Fibroblast of the aortic adventitia (primary cell): ENCODE measurements at places on chromosomes 6 and 20. TPM values are rescaled to one million over a fixed set of nuclear protein-coding genes. Genes with fewer than 3 reads are reported as not detected.

- no peak for DNase-seq
Observed at GRCh38 chr20:4775322-4776078, 53.8 kb downstream of the PRND start.

DNA sequence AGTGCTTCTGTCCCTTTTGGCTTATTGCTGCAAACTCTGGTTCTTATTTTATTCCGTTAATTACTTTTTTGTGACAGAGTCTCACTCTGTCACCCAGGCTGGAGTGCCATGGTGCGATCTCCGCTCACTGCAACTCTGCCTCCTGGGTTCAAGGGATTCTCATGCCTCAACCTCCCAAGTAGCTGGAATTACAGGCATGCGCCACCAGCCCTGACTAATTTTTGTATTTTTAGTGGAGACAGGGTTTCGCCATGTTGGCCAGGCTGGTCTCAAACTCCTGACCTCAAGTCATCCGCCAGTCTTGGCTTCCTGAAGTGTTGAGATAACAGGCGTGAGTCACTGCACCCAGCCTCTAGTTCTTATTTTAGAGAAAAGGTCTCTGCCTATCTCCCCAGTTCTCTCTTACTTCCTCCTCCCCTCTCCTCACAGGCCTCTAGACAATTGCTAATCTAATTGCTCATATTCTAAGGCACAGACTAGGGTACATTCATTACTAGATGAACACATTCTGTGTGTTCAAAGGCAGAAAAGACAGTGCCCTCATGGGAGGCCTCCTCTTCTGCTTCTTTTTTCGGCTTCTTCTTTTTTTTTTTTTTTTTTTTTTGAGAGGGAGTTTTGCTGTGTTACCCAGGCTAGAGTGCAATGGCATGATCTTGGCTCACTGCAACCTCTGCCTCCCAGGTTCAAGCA is 27.0 kb downstream of the EDEM2 start:
- peak; percentile 94 for DNase-seq

DNA sequence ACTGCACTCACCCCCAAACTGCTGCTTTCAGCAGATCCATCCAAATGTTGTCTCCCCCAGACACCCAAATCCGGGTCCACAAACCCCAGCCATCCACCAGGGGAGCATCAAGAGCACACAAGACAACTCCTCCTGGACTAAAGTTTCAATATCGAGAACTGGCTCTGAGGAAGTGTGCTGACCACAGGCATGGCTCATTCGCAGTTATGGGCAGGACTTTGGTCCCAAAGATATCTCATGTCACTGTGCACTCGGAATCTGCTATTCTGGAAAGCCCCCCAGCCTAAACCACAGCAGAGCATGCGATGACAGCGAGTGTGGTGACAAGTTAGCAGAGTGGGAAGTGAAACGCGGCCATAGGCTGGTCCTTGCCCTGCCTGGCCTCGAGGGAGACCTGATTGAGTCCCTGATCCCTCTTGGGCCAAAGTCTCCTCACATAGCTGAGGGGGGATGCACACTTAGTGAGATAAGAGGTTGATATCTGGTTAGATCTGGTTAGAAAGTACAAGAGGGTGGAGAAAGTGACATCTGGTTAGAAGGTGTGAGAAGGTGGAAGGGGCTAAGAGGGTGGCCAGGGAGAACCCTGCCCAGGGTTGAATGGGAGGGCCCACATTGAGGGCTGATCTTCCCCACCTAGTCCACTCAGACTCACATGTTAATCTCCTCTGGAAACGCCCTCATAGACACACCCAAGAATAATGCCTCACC is 149.7 kb downstream of the MRPL14 start:
- DNase-seq, result no peak

DNA sequence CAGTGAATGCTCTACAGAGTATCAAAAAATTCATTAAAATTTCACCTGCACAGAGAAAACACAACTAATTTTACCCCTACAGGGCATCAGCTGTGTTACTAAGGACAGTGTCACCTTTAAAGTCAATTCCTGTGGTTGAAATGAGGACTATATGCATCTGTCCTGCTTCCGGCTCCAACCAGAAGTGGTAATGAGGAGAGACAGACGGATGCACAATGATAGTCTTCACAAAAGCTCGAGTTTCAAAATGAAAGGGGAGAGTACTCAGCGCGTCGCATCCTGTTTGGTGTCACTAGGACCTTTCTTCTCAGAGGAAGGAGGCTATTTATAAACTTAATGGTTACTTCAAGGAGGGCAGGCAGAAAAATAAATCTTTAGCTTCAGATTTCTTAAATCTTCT is 86.5 kb downstream of the LYRM4 start:
- DNase-seq, result no peak

GRCh38 chr6:111605100-111605751 is 452 bp downstream of the TRAF3IP2 start:
- peak; percentile 98 for DNase-seq

GRCh38 chr20:51710361-51710894 is 57.8 kb downstream of the ATP9A start:
- no peak for DNase-seq

The BACH2 gene
- 0.27 and 0.65 TPM in 2 replicates for total RNA-seq

The PTGIS gene
- total RNA-seq, result 279 and 1,011 TPM in 2 replicates

The FOXC1 gene
- total RNA-seq, result 4.4 and 15.7 TPM in 2 replicates

The LST1 gene
- total RNA-seq, result not detected in 2 replicates
